Activated naive CD4-positive, alpha-beta T cell treated with anti-CD3 and anti-CD28 coated beads, Interleukin-2, amount 50 U/mL, for 72 hours (primary cell): ENCODE measurements at places on chromosomes 3 and 15.

DNA sequence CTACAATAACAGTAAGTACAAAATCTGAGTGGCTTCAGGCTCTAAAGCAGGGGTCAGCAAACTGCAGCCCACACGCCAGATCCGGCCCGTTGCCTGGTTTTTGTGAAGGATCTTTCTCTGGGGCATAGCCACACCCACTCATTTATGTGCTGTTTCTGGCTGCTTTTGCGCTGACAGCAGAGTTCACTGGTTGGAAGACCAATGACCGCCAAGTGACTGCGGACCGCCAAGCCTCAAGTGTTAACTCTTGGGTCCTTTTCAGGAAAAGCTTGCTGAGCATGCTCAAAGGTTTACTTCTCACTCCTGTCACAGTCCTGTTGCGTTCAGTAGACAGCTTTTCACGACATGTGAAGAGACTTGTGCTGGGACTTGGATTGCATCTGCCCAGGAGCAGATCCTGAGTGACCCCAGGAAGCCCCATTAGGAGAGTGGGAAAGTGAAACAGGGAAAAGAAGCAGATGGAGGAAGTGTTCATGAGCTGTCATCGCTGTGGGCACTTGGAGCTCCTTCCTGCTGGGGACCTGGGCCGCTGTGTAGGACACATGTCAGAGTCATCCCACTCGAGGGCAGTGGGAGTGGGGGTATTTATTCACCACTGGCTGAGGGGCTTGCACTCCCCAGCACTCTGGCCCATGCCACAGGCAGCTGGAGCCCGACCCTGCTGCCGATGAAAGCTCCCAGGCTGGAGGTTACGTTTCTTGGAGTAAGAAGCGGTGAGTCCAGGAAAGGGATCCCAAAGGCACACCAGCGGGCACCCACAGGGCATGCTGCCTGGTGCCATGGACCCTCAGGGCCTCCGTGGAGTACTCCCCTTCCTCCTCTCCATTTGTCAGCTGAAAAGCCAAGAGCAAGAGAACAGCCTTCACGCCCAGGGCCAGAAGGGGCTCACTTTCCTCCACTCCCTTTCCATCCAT, 249.1 kb downstream of the PLCL2 start:
- DNase-seq = no peak

GRCh38 chr3:196661400-196661799, 21.9 kb downstream of the NRROS start:
- no peak for DNase-seq

- no peak for DNase-seq
Measured at GRCh38 chr3:59573911-59574310, 524.1 kb upstream of the CFAP20DC start.

- DNase-seq = no peak
Measured at GRCh38 chr3:127988770-127989557, 63.3 kb upstream of the SEC61A1 start.

DNA sequence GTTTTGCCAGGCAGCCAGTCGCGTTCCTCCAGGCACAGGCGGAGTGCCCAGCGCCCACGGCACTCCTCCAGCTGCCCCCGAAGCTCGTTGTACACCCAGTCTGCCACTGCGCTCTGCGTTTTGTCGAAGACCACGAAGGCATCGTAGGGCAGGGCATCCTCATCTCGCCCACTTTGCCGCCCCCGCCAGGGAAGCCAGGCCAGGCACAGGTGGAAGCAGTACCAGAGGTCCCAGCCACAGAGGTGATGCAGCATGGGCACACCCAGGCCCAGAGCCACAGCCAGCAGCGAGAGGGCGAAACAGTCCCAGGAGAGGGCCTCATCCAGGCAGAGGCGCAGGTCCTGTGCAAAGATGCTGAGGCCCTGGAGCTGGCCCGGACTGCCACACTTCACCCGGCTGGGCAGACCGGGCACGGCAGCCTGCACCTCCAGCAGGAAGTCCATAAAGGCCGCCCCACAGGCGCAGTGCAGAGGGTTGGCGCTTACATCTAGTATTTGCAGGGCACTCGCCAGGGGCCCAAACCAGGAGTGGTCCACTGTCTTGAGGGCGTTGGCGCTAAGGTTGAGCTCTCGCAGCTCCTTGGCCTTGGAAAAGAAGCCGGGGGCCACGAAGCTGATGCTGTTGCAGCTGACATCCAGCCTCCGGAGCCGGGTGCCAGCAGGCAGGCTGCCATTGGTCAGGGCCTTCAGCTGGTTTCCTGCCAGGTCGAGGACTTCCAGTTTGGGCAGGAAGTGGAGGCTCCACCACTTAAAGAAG, 3.7 kb downstream of the TLR9 start:
- DNase-seq = peak; percentile 54

GRCh38 chr3:172522871-172523818, at the start of gene TNFSF10:
Gene TNFSF10, minus strand, starts transcription at chr3:172523430. Its CDS starts 46 bp downstream, at chr3:172523384.
- DNase-seq = peak; percentile 74
